ENCODE measurements at places on chromosomes 6 and 20. TPM values are rescaled to one million over a fixed set of nuclear protein-coding genes. Genes with fewer than 3 reads are reported as not detected.

Gene RIPOR2
- 0.73 TPM for total RNA-seq

Gene VSX1
- 0.99 TPM for total RNA-seq

Gene SLC17A1
- not detected for total RNA-seq

Gene FARS2
- 9.6 TPM for total RNA-seq

Gene COL12A1
- total RNA-seq = 4.5 TPM

Gene FHL5
- not detected for total RNA-seq

Gene MAFB
- 0.15 TPM for total RNA-seq

Gene STMND1
- not detected for total RNA-seq

Gene SLC17A3
- 1.1 TPM for total RNA-seq

Gene OR12D3
- not detected for total RNA-seq

Gene DOK5
- total RNA-seq = not detected

Gene GABRR1
- not detected for total RNA-seq

Gene CPXM1
- not detected for total RNA-seq

Gene SGK2
- total RNA-seq = 7.2 TPM

Gene RHAG
- not detected for total RNA-seq

Gene CYP39A1
- not detected for total RNA-seq

Gene ZFAND3
- total RNA-seq = 42.4 TPM

Gene UNC5CL
- 0.76 TPM for total RNA-seq

Gene CD93
- not detected for total RNA-seq

Gene ANGPT4
- 0.02 TPM for total RNA-seq

Gene HCK
- total RNA-seq = 0.13 TPM

Gene RIMS1
- total RNA-seq = not detected

Gene SLC24A3
- total RNA-seq = not detected

Gene TMEM181
- total RNA-seq = 17.0 TPM

Gene RNF146
- 10.2 TPM for total RNA-seq

Gene PDE10A
- total RNA-seq = 27.3 TPM

Gene CST9L
- not detected for total RNA-seq

Gene FKBP1C
- 2.1 TPM for total RNA-seq

Gene RPP21
- total RNA-seq = 75.7 TPM

Gene TRIM15
- not detected for total RNA-seq

Gene IDH3B
- total RNA-seq = 133 TPM

Gene ARMC12
- 0.62 TPM for total RNA-seq

Gene PBOV1
- total RNA-seq = not detected

Gene LTA
- total RNA-seq = not detected

Gene ATP9A
- total RNA-seq = 12.2 TPM

Gene PROKR2
- total RNA-seq = not detected

Gene CDH26
- 0.30 TPM for total RNA-seq

Gene CLPSL1
- total RNA-seq = not detected

Gene MLN
- not detected for total RNA-seq

Gene RIPPLY2
- 0.32 TPM for total RNA-seq

Gene ZNF391
- total RNA-seq = 0.16 TPM

Gene SCAF8
- total RNA-seq = 17.0 TPM

Gene SLPI
- 15.1 TPM for total RNA-seq

Data from A549 treated with Hydrocortisone at 1 μM for 4 hours (cell line).